Adrenal gland (tissue), 19 donors: ENCODE measurements at places on chromosomes 4 and X. TPM values are rescaled to one million over a fixed set of nuclear protein-coding genes. Genes with fewer than 3 reads are reported as not detected.

Gene EPHA5
- total RNA-seq = not detected

Gene IL15
- 3.5 TPM for total RNA-seq

Gene ARR3
- not detected for total RNA-seq

Gene TCEAL8
- total RNA-seq = 67.9 TPM

Gene NOCT
- 5.3 TPM for total RNA-seq

Gene LETM1
- 20.7 TPM for total RNA-seq

Gene SERPINA7
- total RNA-seq = not detected

Gene BGN
- 297 TPM for total RNA-seq
